ENCODE measurements at places on chromosomes 3 and 15. TPM values are rescaled to one million over a fixed set of nuclear protein-coding genes. Genes with fewer than 3 reads are reported as not detected.

Gene SENP5
- 16.5 TPM for total RNA-seq

Gene SAMMSON
- total RNA-seq = not detected

Gene CHRNA7
- not detected for total RNA-seq

Gene AGBL1
- not detected for total RNA-seq

Gene DNAH12
- total RNA-seq = not detected

Gene CAMK2N2
- total RNA-seq = not detected

Gene LYZL4
- total RNA-seq = not detected

Gene C3orf70
- total RNA-seq = 0.50 TPM

Gene FANCD2
- 38.7 TPM for total RNA-seq

Gene PROK2
- total RNA-seq = not detected

Gene TNFSF10
- 0.45 TPM for total RNA-seq

Gene CLEC3B
- total RNA-seq = 23.4 TPM

Gene NTRK3
- not detected for total RNA-seq

Gene UBA3
- 53.1 TPM for total RNA-seq

Gene P3H2
- 6.4 TPM for total RNA-seq

Gene LMCD1
- total RNA-seq = 87.3 TPM

Gene MUC20
- 0.15 TPM for total RNA-seq

Gene POLR2H
- total RNA-seq = 107 TPM

Gene CIDEC
- total RNA-seq = 0.15 TPM

Gene TXNRD3
- 6.1 TPM for total RNA-seq

Gene MANF
- 87.9 TPM for total RNA-seq

Gene PLOD2
- 49.2 TPM for total RNA-seq

Gene RBMS3
- 13.6 TPM for total RNA-seq

Gene ITIH1
- not detected for total RNA-seq

Gene ITIH3
- total RNA-seq = not detected

Gene RAB6B
- total RNA-seq = 0.34 TPM

Gene LOXL1
- total RNA-seq = 112 TPM

Gene CX3CR1
- 0.15 TPM for total RNA-seq

Gene CPN2
- not detected for total RNA-seq

Gene SLC24A1
- 6.1 TPM for total RNA-seq

Gene COPS2
- 30.8 TPM for total RNA-seq

Gene VIPR1
- under 0.01 TPM for total RNA-seq

Gene ABHD17C
- 5.2 TPM for total RNA-seq

Gene MESP1
- total RNA-seq = 0.45 TPM

Gene ST8SIA2
- total RNA-seq = not detected

Gene TRPM1
- not detected for total RNA-seq

Gene PPM1L
- total RNA-seq = 0.45 TPM

Gene WDR76
- total RNA-seq = 27.9 TPM

Gene SERPINI2
- total RNA-seq = not detected

Gene CPLX3
- total RNA-seq = not detected

Gene PKM
- 1,402 TPM for total RNA-seq

Gene FMN1
- 6.7 TPM for total RNA-seq

Gene ADAMTSL3
- 1.0 TPM for total RNA-seq

Gene CHDH
- 0.34 TPM for total RNA-seq

Gene SETD5
- 22.7 TPM for total RNA-seq

Gene RPS17
- 3,119 TPM for total RNA-seq

Gene UBE2E1
- 82.2 TPM for total RNA-seq

Gene TRA2B
- 234 TPM for total RNA-seq

Gene GRM7
- not detected for total RNA-seq

All from bronchus fibroblast of lung (primary cell).